ENCODE measurements at places on chromosomes 12 and 14.

GRCh38 chr14:56413721-56414120, 165.9 kb upstream of the TMEM260 start:
- DNase-seq: no peak

DNA sequence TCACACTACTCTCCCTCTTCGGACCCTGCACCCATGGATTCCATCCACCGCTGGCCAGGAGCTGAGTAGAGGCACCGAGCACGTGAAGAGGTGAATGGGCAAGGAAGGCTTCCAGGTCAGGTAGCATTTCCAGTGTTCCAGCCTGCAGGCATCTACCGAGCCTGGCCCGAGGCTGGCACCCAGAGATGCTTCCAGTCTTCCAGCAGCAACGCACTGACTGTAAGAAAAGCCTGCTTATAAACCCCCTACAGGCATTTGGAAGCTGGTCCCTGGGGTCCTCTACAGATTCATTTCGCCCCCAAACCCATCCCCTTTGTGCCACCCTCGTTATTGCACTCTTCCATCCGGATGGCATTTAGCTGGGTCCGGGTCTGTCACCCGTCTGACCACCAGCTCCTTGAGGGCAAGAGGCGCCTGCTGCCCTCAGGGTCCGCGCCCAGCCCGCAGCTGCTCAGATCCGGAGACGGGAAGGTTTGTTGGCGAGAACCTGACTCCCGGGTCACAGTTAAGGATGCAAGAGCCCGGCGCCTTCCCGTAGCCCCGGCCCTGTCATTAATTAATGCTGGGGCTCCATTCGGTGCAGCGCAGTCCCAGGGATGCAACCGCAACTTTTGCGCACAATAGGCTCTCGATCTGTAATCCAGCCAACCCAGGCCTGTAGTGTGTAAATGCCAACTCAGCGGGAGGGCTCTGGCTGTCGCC, 614 bp upstream of the MARK3 start:
- DNase-seq: no peak

DNA sequence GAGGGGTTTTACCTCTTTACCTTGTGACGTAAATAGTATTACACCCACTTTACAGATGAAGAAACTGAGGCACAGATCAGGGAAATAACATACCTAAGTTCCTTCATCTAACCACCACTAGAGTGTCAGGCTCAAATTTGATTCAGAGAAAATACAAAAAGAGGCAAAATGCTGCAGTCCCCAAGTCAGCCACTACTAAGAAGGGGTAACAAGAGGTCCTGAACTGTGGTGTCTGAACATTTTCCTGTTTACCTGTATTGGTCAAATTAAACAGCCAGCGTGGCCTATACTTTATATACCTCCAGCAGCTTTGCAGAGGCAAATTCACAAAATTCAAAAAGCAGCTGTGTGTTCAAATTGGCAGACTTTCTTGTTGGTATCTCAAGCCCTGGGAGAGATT, 92.0 kb downstream of the TBX5 start:
- DNase-seq: no peak

- no peak for DNase-seq
These were observed 207.9 kb downstream of the BTG1 start for GRCh38 chr12:91937706-91938105.

- no peak for DNase-seq
These were observed 28.2 kb upstream of the ARID2 start for GRCh38 chr12:45701296-45701695.

DNA sequence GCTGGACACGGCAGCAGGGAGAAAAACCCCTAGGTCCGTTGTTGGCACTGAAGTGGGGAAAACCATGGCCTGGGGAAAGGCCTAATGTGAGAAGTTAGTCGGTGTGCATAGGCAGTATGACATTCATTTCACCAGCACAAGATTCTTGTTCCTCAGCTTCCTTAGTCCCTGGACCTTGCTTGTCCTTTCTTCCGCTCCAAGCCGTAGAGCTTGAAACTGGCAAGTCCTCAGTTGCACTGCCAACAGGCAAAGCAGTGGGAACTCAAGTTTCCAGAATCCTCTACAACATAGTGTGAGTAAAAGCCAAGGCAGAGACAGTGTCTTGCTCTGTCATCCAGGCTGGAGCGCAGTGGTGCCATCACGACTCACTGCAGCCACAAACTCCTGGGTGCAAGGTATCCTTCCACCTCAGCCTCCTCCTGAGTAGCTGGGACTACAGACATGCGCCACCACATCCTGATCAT, 138.5 kb upstream of the AMIGO2 start:
- no peak for DNase-seq

GRCh38 chr12:120736404-120737331, 11.0 kb downstream of the ACADS start:
- DNase-seq: no peak

GRCh38 chr12:65761301-65761700, 63.0 kb upstream of the HMGA2 start:
- no peak for DNase-seq

GRCh38 chr14:27528328-27528727, 930.5 kb upstream of the NOVA1 start:
- peak; percentile 19 for DNase-seq

DNA sequence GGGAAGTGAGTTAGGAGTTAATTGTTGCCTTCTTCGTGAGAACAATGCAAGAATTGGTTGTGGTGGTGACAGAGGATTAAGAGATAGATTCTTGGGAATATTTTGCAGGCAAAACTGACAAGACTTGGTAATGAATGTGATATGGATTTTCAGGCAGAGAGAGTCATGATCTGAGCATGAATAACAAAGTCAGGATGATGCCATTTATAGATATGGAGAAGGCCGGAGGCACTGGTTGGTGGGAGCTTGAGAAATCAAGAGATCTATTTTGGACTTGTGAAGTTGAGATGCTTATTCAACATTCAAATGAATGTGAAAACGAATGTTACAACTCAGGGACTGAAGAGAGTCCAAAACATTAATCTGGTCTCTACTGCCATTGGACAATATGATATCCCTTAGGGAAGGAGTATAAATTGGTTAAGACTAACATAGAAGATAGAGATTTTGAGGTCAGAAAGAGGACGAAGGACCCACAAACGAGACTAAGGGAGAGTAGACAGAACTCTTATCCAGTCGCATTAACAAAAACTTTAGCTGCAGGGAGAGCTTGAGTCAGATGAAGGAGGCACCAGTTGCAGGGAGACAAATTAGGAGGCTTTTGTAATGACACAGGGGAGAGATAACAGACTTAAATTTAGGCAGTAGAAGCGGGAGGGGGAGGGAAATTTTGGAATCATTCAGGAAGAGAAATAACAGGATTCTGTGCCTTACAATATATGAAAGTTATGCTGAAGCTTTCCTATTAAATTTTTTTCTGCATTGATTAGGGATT, 1090.6 kb downstream of the GALC start:
- no peak for DNase-seq

- no peak for DNase-seq
These were observed 152.1 kb upstream of the GSC start for GRCh38 chr14:94921882-94922585.

DNA sequence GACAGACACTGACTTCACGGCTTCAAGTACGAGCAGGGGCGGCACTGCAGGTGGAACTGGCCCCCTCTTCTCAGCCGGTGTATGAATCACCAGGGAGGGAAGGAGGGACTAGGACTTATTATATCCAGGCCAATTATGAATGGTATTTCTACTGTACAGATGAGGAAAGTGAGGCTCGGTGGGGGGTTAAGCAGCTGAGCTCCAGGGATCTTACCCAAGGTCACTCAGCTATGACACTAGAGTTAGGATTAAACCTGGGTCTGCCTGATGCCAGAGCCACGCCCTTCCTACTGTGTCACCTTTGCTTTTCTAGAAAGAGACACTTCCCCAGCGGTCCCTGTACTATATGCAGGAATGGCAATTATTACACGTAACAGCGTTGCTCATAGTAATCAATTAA, 42.2 kb upstream of the NRXN3 start:
- DNase-seq: no peak

DNA sequence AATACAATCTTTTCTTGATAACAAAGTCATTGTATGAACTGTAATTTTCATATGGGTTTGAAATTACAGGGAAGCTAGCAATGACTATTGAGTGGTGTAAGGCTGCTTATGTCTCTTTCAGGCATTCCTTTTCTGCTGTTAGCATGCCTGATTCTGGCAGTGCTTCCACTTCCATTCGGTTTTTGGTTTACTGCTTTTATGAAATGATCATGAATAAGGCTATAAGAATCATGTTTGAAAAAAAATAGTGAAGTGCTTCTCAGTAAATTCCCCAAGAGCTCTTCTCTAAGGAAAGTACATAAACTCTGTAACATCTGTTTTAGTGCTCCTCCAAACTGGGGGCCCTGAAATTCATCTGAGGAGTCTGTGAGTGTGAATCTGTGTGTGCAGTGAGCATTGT, 434.0 kb upstream of the RGS6 start:
- no peak for DNase-seq

- no peak for DNase-seq
These were observed 154.5 kb downstream of the SEC23A start for GRCh38 chr14:38948576-38948975.

DNA sequence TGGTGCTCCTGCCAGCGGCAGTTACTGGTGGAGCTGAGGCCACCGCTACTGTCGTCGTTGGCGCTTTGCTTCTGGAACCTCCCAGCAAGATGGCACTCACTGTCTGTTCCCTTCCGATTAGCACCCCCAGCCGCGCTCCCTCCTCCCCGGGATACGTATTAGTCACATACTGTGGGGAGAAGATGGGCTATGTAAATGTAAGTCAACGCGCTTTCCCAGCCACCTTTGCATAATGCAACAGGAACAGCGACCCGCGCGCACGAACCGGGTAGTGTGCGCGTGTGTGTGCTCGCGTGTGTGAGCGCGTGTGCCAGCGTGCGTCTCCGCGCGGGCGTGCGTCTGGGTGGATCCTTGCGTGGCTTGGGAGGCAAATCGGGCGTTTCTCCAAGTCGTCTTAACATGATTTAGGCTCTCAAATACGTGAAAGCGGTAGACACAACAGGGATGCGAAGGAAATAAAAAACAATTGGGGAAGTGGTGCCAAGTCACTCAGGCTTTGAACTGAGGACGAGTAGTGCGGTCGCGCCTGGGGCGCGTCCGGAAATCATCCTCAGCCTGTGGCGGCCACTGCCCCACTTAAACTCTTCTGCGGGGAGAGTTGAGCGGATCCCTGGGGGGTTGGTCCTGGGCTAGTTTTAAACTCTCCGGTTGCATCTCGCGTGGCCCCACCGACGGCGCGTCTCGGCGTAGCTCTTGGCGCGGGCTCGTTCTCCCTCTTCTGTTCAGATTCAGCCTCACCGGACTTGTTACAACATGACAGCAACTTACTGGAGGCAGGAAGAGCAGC, 1.8 kb downstream of the FLRT2 start:
- DNase-seq: no peak

GRCh38 chr12:31234955-31235867, 90.7 kb downstream of the SINHCAF start:
- no peak for DNase-seq

GRCh38 chr14:99792210-99792535, 1.0 kb upstream of the EML1 start:
- no peak for DNase-seq

GRCh38 chr14:100110816-100111215, 45.6 kb downstream of the EVL start:
- DNase-seq: no peak

DNA sequence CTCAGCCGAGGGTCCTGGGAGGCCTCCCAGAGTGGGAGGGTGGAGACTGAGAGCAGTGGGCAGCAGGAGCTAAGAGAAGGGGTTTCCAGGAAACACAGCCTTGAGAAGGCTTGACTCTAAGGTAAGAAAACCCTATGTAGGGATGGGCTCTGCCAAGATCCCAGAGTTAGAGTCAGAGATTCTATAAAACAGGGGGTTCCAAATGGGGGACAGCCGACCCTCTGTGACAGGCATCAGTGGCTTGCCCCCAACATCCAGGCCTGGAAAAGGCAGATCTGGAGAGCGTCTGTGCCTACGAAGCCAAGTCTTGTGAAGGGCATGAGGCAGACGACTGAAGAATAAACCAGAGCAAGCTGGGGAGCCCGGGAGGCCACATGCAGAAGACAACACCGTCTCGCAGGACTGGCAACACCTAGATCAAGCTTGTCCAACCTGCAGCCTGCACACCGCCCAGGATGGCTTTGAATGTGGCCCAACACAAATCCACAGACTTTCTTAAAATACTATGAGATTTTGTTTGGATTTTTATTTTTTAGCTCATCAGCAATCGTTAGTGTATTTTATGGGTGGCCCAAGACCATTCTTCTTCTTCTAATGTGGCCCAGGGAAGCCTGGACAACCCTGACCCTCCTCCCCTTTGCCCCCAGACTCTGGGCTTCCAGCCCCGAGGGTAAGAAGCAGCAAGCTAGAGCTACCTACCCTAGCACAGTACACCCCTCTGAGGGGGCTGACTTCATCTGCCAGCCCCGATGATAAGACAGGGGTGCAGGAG, 42.1 kb downstream of the PRMT8 start:
- no peak for DNase-seq

GRCh38 chr14:55581342-55581771, 1.4 kb downstream of the KTN1 start:
- DNase-seq: no peak

DNA sequence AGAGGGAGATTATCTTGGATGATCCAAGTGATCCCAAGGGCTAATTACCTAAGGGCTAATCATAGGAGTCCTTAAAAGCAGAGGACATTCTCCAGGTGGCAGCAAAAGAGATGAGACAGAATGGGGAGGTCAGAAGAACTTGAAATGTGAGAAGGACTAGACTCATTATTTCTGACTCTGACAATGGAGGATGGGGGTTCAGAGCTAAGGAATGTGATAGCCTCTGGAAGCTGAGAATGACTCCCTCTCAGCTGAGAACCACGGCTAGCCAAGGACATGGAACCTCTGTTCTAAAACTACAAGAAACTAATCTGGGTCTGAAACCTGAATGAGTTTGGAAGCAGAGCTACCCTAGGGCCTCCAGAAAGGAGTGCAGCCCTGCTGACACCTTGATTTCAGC, 35.6 kb upstream of the ANKS1B start:
- DNase-seq: no peak

DNA sequence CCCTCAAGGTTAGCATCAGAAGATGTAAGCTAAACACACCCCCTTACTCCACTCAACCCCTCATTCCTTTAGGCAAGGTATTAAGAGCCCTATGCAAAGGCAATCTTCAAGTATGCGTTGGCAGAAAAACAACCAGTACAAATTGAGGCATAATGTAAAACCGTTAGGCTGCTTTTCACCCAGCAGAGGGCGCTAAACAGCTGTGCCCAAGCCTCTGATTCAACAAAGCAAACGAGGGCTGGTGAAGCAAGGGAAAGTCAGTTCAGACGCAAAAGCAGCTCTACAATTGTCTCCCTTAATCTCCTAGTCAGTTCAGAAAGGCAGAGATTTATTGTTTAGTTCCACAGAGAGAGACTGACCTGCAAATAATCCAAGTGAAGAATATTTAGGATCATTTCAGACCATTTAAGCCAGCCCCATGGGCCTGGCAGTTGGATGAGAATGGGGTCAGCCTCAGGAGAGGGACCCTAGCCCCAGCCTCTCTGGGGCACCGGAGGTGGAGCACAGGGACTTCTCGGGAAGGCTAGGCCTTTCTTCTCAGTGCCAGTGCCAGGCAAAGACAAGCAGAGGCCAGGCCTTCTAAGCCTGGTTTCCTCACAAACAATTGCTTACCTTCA, 23.5 kb downstream of the DCAF5 start:
- DNase-seq: peak; percentile 76
